ENCODE measurements at places on chromosomes 6 and 20.

- no peak for DNase-seq
Measured at GRCh38 chr6:72524011-72524645, 97.7 kb upstream of the KCNQ5 start.

GRCh38 chr20:53294804-53295203 is 298.8 kb downstream of the ZNF217 start:
- DNase-seq: no peak

DNA sequence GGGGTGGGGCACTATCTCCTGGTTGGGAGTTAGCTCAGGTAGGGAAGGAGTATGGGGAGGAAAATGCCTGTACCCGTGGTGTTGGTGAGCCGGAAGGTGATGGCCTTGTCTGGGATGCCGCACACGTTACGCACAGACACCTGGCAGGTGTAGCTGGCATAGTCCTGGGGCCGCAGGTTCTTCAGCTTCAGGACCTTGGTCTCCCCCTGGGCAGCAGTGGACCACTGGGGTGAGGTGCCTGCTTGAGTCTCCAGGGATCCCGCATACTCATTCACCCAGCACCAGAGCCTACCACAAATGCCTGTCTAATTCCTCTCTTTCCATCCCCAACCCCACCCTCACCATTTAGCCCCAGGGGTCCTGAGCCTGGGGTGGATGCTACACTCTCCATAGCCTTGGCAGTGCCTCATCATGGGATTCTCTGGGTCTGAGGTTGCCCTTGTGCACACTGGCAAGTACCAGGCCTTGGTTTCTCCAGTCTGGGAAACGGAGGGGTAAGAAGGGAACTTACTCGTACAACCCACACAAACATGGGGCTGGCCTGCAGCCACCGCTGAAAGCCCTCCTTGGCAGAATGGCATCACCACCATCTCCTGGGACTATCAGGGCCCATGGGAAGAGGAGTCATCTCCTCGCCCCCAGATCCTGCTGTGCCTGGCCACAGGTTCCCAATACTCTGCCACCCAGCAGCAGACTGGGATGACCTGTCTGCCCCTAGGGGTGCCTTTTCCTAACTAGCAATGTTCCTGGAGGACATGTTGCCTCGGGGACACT is 42.8 kb downstream of the MDGA1 start:
- no peak for DNase-seq

DNA sequence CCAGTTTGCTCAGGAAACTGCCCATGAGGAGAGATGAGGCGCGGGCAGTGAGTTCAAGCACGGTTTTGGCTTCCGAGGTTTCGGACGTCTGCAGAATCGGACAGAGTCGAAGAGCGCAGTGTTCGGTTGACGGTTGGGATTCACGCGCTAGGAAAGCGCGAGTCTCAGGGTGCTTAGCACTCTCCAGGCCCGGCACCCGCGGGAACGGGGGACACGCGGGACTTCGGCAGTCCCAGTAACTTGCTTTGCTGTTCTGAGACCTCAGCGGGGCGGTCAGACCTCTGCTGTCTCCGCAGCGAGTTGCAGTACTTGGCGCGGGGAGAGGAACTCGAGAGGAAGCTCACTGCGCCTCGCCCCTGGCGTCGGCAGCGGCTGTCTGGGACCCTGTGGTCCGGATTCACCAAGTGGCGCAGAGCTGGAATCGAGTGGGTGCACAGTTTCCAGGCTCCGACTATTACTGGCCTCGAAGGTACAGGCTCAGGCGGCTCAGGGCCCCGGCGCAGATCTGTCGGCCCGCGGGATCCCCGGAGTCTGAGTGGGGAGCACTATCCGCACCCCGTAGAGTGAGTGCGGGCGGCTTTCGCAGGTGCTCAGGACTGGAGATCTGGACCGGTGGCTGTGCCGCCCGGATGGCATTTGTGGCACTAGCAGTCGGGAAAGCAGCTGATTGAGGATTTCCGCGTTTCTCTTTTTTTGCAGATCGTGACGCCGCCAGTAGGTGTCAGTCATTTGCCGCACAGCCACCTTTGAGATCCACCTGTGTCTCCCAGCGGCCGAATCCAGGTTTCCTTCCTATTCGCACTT is at the start of gene POM121L2:
Gene POM121L2, minus strand, starts transcription at position 128 of the 804 bp plus-strand sequence. Its CDS starts 103 bp downstream, at position 25.
- DNase-seq: peak; percentile 71

- DNase-seq: no peak
Measured at GRCh38 chr20:43322851-43323250, 133.1 kb upstream of the PTPRT start.

- DNase-seq: no peak
Measured at GRCh38 chr20:58251348-58251978, 23.0 kb upstream of the ANKRD60 start.

GRCh38 chr20:61757678-61758563 is 307.8 kb downstream of the TAF4 start:
- DNase-seq: no peak

- no peak for DNase-seq
Measured at GRCh38 chr20:21182832-21183563, 57.1 kb downstream of the KIZ start.

DNA sequence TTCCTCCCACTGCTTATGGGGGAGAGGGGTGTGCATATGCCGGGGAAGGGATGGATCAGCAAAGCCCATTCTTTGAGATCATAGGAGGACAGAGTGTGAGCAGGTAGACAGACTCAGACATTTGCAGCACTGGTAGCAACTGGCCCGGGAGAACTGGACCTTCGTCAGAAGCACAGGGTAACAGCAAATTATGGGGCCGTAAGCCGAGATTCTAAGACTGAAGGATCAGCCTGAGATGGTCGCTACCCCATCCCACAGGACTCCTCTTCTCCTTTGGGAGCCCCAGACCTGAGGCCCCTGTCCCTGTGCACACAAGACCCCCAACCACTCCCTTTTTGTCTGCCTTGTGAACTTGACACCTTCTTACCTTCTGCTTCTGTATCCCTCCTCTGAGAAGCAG is 106.5 kb downstream of the TOX2 start:
- no peak for DNase-seq

GRCh38 chr6:6633898-6634734 is 45.6 kb downstream of the LY86 start:
- DNase-seq: no peak

GRCh38 chr6:37365791-37366190 is 12.0 kb downstream of the RNF8 start:
- peak; percentile 54 for DNase-seq

DNA sequence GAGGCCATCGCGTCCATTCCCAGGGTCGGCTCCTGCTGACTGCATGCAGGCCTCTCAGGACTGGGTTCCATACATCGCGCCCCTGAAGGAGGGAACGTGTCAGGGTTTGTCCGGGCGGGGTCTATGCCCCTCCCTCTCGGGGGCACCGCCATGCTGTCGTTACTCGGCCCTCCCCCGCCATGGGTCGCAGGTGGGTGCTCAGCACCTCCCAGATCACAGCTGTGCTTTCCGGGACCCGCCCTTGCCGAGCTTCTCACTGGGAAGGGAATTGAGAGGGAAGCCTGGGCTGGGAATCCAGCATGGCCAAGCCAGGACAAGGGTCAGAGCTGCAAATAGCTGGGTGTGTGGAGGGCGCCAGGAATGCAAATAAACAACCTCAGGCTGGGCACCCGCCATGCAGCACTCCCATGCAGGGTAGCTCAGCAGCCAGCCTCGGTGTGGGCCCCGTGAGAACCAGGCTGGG is at the start of gene FRMD1:
Gene FRMD1, minus strand, starts transcription at position 270 of the 463 bp plus-strand sequence. Its CDS starts 118 bp downstream, at position 152.
- no peak for DNase-seq

GRCh38 chr20:48131581-48131980 is 346.3 kb upstream of the SULF2 start:
- DNase-seq: no peak

GRCh38 chr6:61711849-61712248 is 574.2 kb downstream of the KHDRBS2 start:
- no peak for DNase-seq

GRCh38 chr6:6390849-6391602 is 70.6 kb upstream of the F13A1 start:
- no peak for DNase-seq

GRCh38 chr6:168528474-168529095 is 87.6 kb downstream of the SMOC2 start:
- DNase-seq: no peak

DNA sequence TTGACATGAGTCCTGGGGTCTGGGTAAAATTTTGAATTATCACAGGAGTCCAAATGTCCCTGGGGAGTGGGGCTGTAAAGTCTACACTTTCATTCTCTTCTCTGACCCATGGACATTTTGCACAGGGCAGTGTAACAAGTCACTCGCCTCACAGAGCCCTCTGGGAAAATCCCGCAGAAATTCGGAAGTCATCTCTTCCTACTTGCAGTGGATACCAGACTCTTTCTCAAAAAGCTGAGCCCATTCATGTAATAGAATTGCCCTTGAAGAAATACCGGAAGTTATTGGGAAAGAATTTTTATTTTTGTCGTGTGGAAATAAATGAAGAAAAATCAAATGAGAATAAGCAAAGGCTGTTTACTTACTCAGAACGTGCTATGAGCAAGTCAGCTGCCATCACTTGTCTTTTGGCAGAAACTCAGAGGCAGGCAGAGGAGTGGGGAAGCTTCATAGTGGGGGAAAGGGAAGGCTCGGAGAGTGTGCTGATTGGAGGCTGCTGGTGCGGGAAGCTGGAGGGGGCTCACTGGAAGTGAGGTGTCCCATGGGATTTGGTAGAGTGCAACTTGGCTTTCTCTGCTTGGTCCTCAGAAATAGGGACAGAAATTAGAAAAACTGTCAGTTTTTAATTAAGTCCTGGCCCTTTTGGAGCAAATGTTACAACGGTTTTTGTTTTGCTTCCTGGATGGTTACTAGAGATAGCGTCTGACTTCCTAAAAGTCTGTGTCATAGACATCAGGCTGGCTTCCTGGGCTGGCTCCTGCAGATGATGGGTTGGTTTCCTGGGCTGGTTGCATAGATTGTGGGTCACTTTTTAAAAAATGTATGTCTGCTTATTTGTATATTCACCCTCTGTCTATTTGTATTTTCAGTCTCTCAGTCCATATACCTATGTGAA is 79.8 kb upstream of the EEF1E1 start:
- DNase-seq: peak; percentile 35

DNA sequence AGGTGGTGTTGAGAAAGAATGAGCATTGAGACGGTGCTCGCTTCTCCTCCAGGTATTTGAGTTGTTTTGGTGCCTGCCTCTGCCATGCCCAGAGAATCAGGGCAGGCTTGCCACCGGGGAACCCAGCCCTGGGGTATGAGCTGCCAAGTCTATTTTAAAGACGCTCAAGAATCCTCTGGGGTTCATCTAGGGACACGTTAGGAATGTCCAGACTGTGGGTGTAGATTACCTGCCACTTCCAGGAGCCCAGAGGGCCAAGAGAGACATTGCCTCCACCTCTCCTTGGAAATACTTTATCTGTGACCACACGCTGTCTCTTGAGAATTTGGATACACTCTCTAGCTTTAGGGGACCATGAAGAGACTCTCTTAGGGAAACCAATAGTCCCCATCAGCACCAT is 28.3 kb downstream of the SAYSD1 start:
- no peak for DNase-seq

DNA sequence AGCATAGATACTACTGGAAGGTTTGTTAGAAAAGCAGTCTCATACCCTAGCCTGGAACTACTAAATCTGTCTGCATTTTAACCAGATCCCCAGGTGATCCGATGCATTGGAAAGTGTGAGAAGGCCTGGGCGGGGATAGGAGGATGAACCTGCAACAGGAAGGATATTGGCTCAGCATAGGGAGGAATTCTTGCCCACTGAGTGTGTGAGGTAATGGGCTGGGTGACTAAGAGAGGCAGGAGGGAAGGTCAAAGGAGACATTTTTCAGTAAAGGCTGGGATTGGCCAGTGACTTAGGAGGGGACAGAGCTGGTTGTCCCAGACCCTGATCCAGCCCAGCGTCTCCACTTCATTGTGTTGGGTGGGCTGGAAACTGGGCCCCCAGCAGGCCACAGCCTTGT is 191.0 kb upstream of the LRFN2 start:
- DNase-seq: no peak

- peak; percentile 41 for DNase-seq
Measured at GRCh38 chr6:104527761-104528415, 331.8 kb downstream of the HACE1 start.

GRCh38 chr20:43824309-43825050 is 90.2 kb upstream of the TOX2 start:
- peak; percentile 3 for DNase-seq

- DNase-seq: no peak
Measured at GRCh38 chr6:139154881-139155547, 20.1 kb downstream of the HECA start.

DNA sequence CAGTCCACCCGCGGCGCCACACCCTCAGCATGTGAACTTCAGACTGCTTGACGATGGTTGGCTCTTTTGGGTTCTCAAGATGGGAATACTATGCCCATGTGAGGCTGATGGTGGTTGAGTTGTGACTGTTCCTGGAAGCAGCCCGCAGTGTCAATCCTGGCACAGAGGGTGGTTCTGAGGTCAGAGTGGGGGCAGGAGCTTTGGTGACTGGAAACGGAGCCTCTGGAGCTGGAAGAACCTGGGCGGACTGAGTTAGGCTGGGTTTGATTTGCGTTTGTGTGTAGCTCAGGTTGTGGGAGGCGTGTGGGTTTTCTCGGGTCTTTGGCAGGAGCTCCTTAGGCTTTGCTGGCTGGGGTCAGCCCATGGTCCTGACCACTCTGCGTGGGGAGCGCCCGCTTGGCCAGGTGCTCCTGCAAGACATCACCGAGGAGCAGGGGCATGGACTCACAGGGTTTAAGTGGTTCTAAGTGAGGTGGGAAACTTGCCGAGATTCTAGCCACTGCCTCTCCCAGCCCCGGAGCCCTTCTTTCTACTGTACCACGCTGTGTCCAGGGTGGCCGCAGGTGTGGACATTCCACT is 37.3 kb upstream of the SLC22A1 start:
- DNase-seq: no peak

GRCh38 chr6:3250231-3250675 is 8.5 kb upstream of the PSMG4 start:
- no peak for DNase-seq

DNA sequence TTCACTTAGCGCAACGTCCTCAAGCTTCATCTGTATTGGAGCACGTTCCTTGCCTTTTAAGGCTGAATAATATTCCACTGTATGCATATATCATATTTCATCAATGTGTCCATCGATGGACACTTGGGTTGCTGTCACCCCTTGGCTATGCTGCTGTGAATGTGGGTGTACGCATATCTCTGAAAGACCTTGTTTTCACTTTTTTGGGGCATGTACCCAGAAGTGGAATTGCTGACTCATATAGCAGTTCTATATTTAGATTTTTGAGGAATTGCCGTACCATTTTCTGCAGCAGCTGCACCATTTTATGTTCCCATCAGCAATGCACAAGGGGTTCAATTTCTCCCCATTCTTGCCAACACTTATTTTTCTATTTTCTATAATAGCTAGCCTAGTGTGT is 22.8 kb upstream of the SLC23A2 start:
- no peak for DNase-seq

DNA sequence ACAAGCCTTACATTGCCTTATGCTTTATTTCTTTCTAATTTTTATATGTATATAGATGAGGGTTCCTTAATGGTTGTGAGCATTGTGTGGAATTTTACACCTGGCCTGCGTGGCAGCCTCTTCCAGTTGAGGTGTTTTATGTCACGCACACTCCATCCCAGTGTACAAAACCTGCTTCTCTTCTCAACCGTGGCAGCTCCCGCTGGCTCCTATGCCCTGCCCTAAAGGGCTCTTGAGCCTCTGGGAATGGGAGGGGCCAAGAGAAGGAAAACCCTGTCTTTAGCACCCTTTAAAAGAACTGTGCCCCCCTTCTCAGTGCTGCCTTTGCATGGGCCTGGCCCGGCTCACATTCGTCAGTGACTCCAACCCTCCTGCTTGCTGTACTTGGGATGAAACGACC is 4.3 kb upstream of the DNAJC5 start:
- no peak for DNase-seq

GRCh38 chr6:19845266-19846041 is 8.3 kb downstream of the ID4 start:
- DNase-seq: no peak

Measured in hematopoietic multipotent progenitor cell treated with erythropoietin and hydrocortisone succinate and interleukin-3 and kit ligand, for 6 days (in vitro differentiated cells).